Inflammatory macrophage treated with lipopolysaccharide for 1 hour (primary cell): ENCODE measurements at places on chromosomes 5 and 9.

- DNase-seq: no peak
Measured at GRCh38 chr5:113325054-113325453, 109.7 kb downstream of the TSSK1B start.

GRCh38 chr5:135635451-135635850 is 56.7 kb upstream of the CXCL14 start:
- DNase-seq: no peak

GRCh38 chr5:65760504-65761275 is 38.7 kb downstream of the NLN start:
- DNase-seq: no peak

- DNase-seq: no peak
Measured at GRCh38 chr9:113695901-113696300, 180.2 kb upstream of the ZNF618 start.

GRCh38 chr9:116361547-116361946 is 208.0 kb downstream of the PAPPA start:
- DNase-seq: no peak

GRCh38 chr5:33809936-33810335 is 81.9 kb downstream of the ADAMTS12 start:
- DNase-seq: no peak

GRCh38 chr9:7691909-7692308 is 107.7 kb downstream of the DMAC1 start:
- no peak for DNase-seq

DNA sequence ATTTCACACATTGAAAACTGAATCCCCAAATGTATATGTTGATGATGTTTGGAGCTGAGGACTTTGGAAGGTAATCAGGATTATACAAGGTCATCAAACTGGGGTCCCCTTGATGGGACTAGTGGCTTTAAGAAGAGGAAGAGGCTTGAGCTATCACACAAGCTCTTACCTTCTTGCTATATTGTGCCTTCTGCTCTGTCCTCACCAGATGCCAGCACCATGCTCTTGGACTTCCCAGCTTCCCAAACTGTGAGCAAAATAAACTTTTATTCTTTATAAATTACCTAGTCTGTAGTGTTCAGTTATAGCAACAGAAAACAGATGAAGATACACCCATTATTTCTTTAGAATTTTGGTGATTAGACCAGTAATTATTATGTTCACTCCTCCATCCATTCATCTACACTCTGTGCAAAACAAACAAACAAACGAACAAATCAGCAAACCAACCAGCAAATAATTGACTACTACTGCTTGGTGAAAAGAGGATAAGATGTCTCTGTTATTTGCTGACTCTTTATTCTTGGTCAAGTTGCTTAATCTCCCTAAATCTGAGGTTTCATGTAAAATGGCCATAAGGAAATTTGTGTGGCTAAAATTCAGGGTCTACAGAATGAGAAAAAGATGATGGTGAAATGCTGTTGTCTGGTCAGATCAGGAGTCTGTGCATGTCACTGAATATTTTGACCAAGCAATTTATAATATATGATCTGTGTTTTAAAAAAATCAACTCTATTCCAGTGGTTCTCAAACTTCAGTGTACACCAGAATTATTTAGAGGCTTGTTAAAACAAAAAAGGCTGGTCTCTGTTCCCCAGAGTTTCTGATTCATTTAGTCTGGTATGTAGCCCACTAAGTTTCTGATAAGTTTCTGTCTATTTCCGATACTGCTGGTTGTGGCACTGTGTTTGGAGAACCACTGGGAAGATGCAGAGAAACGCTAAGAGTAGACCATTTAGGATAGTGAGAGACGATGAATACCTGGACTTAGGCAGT is 854.1 kb downstream of the MAT2B start:
- DNase-seq: no peak

- no peak for DNase-seq
Measured at GRCh38 chr5:72451741-72452505, 55.3 kb downstream of the ZNF366 start.

GRCh38 chr9:134704498-134704897 is 62.9 kb downstream of the COL5A1 start:
- no peak for DNase-seq

DNA sequence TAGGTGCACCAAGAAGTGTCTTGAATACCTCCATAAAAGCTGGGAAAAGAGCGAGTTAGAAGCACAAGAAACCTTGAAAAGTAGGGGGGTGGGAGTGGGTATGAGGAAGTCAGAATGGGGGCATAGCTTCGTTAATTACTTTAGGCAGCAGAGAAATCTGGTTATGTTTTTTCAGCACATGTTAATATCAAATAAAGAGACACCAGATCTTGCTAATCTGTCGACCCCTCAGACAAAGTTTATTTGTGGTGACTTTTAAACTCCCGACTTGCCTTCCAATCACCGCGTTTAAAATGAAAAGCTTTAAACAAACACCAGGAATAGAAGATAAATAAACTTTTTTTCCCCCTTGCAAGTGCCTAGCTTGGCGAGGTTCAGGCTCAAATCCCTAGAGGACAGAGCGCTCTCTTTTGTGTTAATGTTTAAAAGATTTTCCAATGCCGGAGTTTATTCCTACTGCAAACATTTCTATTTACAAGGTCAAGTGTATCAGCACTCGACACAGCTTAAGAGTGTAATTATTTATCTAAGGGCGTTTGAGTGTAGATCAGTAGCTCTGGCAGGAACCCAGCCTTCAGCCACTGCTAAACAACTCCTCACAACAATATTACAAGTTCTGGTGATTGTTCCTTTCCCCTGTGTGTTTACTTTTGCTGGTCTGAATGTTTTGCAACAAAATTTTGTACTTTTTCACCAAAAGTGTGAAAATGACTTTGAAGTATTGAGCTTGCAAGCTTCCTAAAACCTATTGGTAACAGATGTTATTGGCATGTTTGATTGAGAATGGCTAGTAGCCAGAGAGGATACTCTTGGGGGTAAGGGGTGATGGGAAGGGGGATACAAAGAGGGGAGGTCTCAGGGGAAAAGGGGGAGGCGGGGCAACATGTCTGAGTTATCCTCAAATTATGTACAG is 3.8 kb downstream of the GAS1 start:
- DNase-seq: no peak

- DNase-seq: peak; percentile 56
Measured at GRCh38 chr9:137582286-137582860, 3.6 kb upstream of the DPH7 start.

DNA sequence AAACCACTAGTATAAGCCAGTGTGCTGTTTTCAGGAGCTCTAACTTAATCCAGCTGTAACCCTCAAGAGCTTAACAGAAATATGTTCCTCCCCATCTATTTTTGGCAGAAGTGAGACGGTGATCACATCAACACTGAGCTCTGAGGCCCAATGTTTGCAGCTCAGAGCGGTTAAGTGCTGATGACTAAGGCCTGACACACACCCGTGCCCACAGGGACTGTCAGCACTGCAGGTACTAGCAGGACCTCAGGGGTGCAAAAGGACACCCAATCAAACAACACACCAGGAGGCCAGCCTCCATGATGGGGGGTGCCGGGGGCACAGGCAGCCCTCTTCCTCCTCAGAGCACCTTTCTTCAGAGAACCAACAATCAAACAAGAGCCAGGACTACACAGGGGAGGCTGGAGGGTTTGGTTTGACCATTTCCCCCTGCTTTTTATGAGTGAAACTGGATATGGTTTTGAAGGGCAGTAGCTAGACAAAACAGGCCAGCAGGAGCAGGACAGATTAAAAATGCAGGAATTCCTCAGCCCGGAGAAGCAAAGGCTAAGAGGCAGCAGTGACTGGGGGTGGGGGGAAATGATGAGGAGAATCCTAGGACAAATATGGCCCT is 61.3 kb downstream of the RAPGEF1 start:
- DNase-seq: peak; percentile 79

DNA sequence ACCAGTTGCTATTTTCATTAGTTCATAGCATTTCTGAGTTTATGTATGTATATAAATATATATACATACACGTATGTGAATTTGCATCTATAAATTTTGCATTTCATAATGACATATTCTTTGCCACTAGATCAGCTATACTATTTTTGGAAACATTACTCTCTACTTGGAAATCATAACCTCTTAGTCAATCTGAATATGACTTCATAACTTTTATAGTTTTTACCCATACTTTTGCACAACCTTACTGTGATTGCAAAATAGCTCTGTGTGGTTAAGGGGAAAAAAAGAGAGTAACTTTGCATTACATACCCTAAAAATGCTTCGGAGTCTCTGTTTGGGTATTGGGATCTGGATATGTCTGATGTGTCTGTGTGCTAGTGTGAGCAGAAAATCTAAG is 44.9 kb upstream of the ADAMTSL1 start:
- peak; percentile 6 for DNase-seq

GRCh38 chr5:54676481-54677340 is 159.2 kb downstream of the SNX18 start:
- peak; percentile 74 for DNase-seq

DNA sequence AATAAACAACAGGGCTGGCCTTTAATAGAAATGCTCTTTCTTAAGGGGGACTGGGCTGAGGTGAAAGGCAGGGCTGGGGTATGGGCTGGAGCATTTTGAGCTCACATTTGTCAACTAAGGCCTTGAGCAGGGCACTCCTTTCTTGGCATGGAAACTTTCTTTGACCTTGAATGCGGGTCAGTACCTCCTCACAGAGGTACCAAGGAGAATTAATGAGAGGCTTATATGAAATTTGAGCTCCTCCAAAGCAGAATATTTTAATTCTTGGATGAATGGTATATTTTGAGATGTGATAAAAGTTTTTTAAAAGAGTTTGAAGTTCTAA is 3.1 kb downstream of the CYSTM1 start:
- DNase-seq: no peak

DNA sequence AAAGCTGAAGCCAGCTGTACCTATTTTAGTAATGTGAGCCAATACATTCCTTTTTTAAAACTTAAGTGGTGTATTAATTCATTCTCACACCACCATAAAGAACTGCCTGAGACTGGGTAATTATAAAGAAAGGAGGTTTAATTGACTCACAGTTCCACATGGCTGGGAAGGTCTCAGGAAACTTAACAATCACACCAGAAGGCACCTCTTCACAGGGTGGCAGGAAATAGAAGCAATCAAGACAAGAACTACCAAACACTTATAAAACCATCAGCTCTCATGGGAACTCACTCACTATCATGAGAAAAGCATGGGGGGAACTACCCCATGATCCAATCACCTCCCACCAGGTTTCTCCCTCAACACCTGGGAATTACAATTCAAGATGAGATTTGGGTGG is 21.0 kb downstream of the ESM1 start:
- DNase-seq: no peak

DNA sequence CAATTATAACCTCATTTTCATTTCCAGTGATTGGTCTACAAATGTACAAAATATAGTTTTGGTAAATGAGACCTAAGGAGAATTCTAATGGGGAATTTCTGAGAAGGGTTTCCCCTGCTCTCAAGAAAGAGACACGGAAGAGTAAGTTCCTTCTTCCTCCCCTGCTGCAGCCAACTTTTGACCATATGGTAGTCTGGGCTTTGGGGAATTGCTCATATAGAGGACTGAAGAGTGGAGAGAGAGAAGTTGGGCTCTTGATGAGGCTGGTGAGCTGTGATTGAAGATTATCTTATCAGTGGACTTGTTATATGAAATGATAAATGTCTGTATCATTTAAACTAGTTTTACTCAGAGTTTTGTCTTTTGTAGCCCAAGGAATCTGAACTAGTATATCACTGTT is 4.3 kb upstream of the LNPEP start:
- DNase-seq: peak; percentile 82

DNA sequence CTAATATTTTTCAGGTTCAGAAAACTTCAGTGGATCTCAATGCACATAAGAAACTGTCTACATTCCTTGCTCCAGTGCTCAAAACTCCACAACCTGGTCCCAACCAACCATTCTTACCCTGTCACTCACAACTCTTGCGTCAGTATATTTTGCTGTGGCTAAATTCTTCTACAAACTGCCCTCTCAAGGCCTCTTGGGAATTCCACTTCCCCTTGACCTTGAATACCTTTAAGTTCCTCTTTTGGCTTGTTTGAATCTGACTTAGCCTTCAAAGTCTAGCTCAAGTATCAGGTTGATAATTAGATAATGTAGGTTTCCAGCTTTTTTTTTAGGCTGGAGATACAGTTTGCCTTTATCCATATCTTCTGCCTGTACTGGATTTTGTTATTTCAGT is 128.3 kb downstream of the SLF1 start:
- peak; percentile 25 for DNase-seq

- no peak for DNase-seq
Measured at GRCh38 chr9:126430124-126430523, 103.5 kb downstream of the MVB12B start.

DNA sequence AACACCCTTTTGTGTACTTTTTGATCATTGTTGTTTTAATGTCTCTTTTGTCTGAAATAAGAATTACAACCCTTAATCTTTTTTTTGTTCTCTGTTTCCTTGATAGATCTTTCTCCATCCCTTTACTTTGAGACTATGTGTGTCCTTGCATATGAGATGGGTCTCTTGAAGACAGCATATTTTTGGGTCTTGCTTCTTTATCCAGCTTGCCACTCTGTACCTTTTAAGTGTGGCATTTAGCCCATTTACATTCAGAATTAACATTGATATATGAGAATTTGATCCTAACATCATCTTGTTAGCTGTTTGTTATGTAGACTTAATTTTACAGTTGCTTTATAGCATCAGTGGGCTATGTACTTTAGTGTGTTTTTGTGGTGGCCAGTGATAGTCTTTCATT is 382.5 kb downstream of the MED10 start:
- no peak for DNase-seq

GRCh38 chr5:141236516-141237313 is 8.5 kb upstream of the PCDHB15 start:
- DNase-seq: no peak

DNA sequence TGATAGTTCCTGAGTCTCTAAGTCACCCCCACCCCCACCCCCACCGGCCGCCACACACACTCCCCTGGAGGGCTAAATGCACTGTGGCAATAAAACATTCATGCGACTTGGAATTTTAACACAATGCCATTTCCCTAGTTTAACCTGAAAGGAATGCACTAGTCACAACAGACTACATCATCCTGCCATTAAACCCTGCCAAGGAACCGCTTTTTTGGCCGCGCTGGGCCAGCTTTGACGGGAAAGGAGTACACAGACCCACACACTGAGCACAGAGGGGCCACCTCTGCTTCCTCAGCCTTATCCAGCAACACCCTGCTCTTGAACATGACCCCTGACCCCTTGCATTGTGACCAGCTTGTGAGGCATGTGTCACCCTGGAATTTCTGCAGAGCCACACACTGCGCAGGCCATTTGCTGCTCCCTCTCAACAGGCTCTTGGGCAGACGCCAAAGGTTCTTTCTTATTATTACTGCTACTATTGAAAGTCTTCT is 165.3 kb downstream of the BNC2 start:
- no peak for DNase-seq

GRCh38 chr9:125156551-125156950 is 13.2 kb upstream of the SCAI start:
- DNase-seq: no peak

GRCh38 chr9:86407022-86407421 is 52.8 kb upstream of the TUT7 start:
- DNase-seq: no peak

DNA sequence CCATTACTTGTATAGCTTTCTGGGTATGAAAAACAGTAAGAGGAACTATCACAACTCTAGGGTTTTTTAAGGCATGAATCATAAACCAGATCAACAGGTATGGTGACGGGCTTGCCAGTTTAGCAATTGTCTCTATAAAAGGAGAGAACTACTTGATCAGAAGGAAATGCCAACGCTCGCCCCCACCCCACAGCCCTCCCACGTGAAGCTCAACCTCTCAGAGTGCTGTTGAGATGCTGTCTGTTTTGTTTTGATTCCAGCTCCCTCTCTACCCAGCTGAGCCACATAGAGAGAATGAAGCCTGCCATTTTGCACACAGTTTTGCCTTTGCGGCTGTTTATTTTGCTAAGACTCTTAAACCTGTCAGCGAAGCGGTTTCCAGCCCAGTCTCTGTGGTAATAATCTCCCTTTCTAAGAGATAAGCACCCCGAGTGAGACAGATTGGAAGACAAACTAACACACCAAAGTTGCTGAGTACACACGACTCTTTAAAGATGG is 257.9 kb upstream of the ANKRD55 start:
- no peak for DNase-seq
